ENCODE measurements at places on chromosomes 11 and 22.
A peak's percentile ranks its signal among the peaks of the same experiment; 100 is the strongest.

GRCh38 chr11:1157341-1157644, 460 bp upstream of the MUC5AC start:
- DNase-seq = no peak

DNA sequence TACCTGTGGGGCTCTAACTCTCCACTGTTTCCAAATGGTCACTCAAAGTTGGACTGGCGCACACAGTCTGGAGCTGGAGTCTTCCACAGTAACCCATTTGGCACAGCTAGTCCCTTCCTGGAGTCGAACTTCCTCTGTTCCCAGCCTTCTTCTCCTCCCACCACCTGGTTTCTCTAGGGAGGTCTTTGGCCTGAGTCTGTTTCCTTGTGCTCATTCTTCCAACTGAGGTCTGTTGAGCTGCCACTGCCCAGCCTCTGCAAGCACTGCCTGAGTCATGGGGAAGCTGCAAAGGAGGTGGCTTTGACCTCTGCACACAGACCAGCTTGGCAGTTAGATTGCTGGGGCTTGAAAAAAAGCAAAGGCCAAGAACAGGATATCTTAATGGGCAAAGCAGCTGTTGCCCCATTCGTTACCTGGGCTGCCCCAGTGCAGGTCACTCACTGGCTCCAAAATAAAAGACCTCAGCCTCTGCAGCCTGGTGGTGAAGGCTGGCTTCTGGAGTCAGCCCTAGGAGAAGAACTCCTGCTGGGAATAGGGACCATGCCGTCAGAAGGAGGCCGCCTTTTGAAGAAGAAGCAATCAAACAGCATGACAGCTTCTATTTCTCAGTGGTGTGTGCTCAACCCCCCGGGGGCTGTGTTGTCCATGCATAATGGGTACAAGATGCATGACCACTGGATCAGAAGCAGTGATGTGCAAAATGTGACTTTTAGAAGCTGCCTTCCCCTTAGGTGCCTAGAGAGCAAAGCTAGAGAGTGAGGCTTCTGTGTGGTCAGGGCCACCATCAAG, 3.0 kb downstream of the ADAMTS15 start:
- no peak for DNase-seq

DNA sequence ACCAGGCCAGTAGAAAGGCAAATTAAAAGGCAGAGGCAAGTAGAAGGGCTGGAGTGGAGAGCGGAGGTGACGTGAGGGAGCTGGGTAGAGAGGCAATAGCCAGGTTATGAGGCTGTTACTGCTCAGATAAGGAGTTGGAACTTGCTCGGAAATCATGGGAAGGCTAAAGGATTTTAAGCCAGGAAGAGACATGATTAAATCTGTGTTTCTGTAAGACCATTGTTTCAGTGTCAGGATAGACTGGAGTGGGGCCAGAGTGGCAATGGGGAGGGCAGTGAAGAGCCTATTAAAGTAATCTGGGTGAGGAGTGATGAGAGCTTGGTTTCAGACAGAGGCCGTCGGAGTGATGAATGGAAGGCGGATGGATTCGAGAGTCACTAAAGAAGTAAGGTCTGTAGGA, 39.0 kb downstream of the GRAMD1B start:
- no peak for DNase-seq

DNA sequence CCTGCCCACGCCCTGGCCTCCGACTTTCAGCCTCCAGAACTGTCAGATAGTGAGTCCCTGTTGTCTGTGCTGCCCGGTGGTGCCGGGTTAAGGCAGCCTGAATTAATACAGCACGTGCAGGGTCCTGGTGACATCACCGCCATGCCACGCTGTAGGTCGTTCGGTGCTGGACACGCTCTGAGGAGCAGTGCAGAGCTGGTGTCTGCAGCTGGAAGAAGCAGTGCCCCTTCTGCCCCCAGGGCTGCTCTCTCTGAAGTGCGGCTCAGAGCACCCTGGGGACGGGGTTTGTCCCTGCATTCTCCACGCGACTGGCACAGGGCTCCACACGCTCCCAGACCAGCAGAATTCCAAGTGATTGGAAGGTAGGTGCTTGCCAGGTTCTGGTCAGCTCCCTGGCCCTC, 831.5 kb downstream of the TBC1D22A start:
- no peak for DNase-seq

DNA sequence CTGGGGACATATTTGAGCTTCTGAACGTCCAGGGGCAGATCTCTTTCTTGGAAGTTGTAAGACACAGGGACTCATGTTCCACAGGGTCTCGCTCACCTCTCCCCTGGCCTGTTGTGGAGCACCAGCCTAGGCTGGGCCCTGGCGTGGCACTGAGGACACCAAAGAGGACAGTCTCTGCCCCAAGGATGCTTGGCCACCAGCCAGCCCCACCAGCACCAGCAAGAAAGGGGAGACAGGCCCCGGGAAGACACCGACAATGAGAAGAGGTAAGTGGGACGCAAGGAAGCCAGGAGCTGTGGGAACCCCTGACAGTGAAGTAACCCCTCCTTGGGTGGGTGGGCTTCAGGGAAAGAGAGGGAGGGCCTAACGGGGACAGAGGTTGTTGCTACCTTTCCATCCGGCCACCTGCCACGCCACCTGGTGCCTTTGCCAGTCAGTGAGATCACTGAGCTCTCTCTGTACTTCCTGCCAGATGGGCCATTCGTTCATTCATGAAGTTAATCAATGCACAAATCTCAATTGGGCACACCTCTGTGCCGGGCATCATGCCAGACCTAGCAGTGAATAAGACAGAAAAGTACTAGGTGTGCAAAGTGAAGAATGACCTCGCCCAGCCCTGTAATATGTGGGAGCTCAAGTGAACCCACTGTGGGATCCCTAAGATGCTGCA, 11.1 kb downstream of the APOL5 start:
- no peak for DNase-seq

GRCh38 chr11:12459865-12460444, 82.6 kb downstream of the PARVA start:
- no peak for DNase-seq

GRCh38 chr11:80388536-80388935, 947.7 kb upstream of the TENM4 start:
- no peak for DNase-seq

DNA sequence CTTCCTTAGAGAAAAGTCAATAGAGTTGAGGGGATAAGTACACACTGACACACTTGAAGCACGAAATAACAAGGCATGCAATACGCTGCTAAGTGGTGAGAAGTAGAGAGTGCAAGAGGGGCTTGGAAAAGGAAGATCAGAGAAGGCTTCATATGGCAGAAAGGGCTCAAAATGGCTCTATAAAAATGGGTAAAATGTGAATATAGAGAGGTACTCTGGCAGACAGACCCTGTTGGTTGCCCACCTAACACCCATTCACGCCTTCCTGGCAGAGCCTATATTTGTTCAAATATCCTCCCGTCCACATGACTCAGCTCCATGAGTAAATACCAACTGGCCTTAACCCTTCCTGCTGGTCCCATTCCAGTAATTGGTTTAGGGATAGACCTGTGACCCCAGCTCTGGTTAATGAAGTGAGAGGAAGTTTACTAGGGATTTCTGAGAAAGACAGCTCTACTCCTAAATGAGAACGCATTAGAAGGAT, 38.9 kb upstream of the CCDC34 start:
- no peak for DNase-seq

- DNase-seq = no peak
Measured at GRCh38 chr11:73248526-73249185, 23.5 kb upstream of the P2RY6 start.

GRCh38 chr11:65932558-65932919, 12.7 kb upstream of the TSGA10IP start:
- DNase-seq = peak; percentile 57

DNA sequence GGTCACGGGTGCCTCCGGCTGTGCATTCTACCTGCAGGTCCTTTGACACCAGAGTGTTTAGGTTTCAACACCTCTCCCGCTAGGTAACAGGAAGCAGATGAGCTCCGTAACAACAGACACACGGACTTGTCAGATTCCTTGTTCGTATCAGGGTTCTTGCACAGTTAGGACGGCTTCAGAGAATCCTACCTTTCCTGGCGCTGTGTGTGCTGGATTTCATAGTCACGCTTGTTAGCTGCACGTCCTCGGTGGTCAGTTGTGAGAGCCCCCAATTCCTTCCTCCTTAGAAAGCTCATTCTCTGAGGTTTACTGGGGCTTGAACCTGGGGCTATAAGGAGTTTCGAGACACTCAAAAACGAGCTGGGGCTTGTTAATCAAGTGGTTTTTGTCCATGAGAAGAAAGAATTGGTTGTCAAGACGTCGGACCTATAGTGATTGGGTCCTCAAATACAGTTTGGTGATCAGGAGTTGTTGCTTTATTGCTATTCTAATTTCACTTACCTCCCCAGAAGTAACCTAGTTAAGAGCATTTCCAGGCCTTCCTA, 664 bp downstream of the DDB2 start:
- DNase-seq = no peak

- DNase-seq = no peak
Measured at GRCh38 chr11:36249246-36249645, 40.0 kb downstream of the COMMD9 start.

DNA sequence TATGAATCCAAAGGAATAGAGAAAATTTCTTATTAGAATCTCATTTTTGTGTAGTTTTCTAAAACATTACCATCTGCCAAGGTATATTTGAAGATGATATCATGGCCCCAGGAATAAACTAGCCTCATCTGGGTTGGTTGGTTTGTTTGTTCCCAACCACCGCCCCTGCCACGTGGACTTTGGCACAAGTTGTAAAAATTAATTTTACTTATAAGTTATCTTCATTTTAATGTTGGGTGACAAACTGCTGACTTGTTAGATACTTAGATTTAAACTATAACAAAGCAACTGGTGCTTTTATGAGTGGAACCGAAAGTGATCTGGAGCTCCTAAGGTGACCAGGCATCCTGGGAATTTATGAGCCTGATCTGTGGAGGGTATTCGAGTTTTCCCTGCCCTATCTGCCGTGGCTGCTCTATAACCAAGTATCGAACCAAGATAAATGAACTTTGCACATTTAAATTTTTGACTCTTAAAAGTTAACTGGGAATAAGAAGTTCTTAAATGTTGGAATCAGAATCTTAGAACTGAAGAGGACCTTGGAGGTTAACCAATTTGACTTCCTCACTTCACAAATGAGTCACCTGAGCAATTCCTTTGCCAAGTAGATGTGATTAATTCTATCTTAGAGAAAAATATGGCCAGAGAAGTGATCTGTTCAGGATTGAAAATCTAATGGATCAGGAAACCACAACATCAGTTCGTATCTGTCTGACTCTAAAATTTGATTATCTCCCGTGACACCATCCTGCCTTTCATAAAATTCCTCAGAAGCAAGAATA, 129.1 kb upstream of the ARHGAP42 start:
- DNase-seq = no peak

DNA sequence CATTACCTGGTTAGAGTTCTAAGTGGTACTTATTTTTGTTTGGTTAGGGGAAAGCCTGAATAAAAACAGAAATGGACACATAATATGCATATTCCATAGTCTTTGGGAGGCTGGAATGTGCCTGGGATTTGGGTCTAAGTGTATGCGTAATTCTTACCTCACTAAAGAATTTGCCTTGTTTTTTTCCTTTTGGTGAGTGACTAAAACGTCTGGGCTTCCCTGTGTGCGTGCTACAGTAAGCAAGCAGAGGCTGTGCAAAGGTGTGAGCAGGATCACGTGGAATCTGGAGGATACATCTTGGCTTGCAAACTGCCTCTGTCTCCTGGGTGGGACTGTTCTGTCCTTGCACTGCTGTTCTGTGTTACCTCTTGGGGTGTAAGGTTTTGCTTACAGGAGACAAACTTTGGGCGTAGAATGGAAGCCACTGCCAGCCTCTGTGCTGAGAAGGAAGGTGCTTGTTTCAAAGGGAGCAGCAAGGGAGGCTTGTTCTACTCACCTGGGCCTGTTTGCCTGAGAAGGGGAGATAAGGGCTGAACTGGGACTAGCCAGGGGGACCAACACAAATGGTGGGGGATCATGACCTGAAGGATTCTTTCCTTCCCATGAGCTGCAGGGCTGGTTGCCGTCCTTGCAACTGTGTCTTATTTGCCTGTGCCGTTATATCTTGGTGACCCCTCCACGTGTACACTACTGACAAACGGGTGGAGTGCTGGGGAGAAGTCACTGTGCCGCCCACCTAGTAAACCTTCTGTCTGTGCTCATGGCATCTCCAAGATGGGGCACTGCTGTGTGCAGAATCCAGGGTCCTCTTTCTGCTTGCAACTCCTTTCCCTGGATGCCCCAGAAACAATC, 4.5 kb downstream of the NEAT1 start:
- DNase-seq = no peak

DNA sequence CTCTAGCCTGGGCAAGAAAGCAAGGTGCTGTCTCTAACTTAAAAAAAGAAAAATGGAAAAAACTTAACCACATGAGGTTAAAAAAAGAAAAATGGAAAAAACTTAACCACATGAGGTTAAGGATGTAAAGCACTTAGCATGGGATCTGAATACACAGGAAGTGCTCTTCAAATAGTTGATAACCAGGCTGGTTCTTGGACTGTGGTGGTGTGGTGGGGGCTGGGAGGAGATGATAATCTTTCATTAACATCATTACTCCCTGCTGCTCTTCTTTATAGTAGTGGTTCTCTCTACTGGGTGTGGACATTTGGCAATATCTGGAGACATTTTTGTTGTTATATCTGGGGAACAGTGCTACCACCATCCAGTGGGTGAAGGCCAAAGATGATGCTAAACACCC, 88.4 kb downstream of the TTC17 start:
- DNase-seq = no peak

- DNase-seq = no peak
Measured at GRCh38 chr22:22474733-22475132, 33.8 kb downstream of the ZNF280B start.

DNA sequence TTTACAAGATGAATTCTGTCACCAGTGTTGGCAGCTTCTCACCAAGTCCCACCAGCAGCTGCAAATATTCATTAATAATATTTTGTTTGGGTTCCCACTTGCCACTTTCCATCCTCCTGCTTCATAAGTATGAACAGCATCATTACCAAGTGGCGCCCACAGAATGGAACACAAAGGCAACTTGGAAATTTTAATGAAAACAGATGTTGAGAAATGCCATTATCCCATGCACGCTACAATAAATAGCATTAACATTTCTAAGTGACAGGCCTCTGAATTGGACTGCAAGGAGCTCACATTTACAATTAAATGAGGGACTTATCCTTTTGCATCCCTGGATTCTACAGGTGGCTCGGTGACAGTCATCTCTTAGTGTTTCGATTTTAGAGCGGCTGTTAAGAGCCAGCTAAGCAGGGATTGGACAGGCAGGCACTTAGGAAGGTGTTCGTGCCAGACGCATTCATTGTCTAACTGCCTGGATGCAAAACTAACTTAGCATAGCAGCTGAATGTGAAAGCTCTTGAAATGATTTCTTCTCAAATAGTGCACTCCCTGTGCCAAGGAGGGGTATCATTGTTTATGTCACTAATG, 170.3 kb downstream of the KIRREL3 start:
- no peak for DNase-seq

GRCh38 chr11:85316967-85317366, 310.2 kb downstream of the DLG2 start:
- DNase-seq = no peak

DNA sequence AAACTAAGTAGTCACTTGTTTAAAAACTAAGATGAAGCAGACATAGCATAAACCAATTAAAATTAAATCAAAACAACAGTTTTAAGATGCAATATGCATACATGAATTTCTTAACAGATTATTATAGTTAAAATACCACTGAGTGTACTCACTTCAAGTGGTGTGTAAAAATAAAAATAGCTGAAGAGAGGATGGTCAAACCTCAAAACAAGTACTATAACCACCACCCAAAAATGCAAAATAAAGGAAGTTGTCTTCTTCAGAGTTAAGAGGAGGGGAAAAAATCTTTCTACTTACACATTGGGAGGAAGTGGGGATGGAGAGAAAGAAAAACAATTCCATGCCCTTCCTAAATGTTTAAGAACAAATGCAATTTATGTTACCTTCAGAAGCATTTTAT, 31.9 kb downstream of the RRAS2 start:
- no peak for DNase-seq
